ENCODE measurements at places on chromosomes 7 and 10.
A peak's percentile ranks its signal among the peaks of the same experiment; 100 is the strongest.

DNA sequence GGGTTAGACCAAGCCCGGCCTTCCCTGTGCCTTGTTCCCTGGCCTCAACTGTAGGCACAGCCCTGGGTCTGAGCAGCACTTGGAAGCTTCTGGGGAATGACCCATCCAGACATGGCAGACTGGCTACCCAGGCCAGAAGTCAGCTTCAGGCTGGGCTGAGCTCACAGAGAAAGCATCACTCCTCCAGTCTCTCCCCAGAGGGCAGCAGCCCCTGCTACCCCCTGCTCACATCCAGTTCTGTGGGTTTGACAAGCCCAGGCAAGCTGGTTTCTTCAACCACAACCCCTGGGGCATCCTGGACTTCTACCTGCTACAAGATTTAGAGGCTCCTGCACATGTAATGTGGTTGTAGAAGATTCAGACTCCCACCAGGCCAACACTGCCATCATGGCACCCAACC, 9.0 kb downstream of the C10orf71 start:
- no peak for DNase-seq

DNA sequence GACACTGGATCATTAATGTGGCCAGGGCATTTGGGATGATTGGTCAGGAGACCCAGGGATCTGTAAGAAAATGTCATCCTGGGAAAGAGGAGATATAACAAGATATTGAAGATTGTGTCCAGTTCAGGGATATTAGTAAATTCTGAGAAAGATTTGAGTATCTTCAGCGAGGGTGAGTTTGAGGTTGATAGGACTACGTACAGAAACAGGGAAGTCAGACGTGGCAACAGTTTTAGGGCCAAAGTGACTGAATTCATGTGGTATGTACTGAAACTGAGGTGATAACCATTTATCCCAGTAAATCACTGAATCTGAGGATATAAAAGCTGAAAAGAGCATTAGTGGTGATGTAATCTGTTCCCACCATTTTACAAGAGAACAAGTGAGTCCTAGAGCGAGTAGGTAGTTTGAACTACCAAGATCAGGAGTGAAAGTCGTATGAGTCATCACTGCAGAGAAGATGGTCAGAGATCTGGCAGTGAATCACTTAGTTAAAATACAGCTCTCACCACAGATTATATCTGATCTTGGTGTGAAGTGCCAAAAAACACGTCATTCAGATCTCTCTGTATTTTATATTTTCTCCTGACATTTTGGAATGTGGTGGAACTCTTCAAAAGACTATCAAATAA, 220.5 kb downstream of the CDK14 start:
- no peak for DNase-seq

GRCh38 chr7:54778166-54778565, 19.2 kb upstream of the SEC61G start:
- no peak for DNase-seq

GRCh38 chr7:140684066-140684950, 11.6 kb downstream of the ADCK2 start:
- no peak for DNase-seq

DNA sequence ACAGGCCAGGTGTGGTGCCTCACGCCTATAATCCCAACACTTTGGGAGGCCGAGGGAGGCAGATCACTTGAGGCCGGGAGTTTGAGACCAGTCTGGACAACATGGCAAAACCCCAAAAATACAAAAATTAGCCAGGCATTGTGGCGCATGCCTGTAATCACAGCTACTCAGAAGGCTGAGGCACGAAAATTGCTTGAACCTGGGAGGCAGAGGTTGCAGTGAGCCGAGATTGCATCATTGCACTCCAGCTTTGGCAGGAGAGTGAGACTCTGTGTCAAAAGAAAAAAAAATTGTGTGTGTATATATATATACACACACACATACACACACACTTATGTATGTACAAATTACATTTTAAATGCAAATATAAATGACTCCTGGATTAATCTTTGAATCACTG, 76.8 kb upstream of the LRRN3 start:
- no peak for DNase-seq

DNA sequence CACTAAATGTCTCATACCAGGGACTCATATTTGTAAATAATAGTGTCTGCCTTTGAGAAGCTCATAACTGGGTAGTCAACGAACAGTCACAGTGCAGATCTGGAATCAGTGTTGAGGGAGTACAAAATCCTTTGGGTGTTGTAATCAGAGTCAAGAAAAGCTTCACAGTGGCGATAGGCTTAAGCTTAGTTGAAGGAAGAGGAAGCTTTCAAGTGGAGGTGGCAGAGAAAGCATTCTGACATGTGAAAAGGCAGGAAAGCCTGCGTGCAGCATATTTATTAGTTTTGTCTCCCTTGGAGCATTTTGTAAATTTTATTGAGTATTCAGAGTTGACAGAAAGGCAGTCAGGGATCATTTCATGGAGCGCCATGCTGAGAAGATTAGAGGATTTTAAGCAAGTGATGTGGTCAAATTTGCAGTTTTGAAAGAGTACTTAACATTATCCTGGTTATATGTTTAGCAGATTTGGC, 104.9 kb downstream of the ADK start:
- peak; percentile 35 for DNase-seq

DNA sequence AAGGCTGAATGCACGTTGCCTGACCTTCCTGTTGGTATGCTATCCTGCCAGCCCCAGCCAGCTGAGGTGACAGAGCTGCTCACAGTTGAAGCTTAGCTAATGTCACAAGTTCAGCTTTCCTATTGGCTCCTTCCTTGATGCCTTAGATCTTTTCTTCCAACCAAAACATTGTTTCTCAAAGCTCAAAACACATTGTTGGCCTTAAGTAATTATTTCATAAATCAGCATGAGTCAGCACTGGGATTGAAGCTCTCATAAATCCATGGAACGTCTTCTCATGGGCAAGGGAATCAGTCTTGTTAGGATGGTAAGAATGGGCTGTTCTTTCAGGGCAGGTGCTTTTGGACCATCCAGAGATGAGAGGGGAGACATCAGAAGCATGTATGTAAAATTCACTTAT, 128.1 kb upstream of the SAMD8 start:
- DNase-seq: no peak

- no peak for DNase-seq
These were observed 251.6 kb downstream of the DIP2C start for GRCh38 chr10:437698-438490.

DNA sequence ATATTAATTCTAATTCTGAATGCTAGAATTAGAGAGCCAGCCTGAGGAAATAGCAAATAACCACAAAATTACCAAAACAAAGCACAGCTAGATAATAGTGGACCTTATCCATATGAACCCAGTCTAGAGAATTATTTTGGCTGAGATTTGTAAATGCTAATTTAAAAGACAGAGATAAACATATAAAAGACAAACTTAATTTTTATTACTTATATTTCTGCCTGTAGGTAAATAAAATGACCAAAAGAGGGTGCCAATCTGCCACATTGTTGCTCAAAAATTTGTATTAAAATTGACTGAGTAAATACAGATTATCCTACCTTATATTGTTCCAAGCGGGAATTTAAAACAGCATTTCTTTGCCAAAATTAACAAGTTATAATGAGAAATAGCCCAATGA, 20.2 kb downstream of the RTKN2 start:
- DNase-seq: no peak

GRCh38 chr7:28725911-28726310, 232.2 kb downstream of the TRIL start:
- DNase-seq: no peak

GRCh38 chr10:113987805-113988204, 55.9 kb upstream of the ADRB1 start:
- no peak for DNase-seq

GRCh38 chr7:106774768-106775551, 90.1 kb upstream of the PIK3CG start:
- no peak for DNase-seq

DNA sequence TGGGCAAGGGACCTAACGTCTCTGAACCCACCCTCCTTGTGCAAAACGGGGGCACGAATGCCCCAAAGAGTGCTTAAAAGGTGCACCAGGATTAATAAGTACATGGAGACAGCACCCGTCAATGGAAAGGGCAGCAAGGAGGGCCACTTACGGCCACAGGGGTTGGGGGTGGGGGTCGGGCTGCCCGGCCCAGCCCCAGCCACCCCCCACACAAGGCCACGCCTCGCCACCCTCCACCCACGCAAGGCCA, 213.4 kb downstream of the MAD1L1 start:
- DNase-seq: no peak

DNA sequence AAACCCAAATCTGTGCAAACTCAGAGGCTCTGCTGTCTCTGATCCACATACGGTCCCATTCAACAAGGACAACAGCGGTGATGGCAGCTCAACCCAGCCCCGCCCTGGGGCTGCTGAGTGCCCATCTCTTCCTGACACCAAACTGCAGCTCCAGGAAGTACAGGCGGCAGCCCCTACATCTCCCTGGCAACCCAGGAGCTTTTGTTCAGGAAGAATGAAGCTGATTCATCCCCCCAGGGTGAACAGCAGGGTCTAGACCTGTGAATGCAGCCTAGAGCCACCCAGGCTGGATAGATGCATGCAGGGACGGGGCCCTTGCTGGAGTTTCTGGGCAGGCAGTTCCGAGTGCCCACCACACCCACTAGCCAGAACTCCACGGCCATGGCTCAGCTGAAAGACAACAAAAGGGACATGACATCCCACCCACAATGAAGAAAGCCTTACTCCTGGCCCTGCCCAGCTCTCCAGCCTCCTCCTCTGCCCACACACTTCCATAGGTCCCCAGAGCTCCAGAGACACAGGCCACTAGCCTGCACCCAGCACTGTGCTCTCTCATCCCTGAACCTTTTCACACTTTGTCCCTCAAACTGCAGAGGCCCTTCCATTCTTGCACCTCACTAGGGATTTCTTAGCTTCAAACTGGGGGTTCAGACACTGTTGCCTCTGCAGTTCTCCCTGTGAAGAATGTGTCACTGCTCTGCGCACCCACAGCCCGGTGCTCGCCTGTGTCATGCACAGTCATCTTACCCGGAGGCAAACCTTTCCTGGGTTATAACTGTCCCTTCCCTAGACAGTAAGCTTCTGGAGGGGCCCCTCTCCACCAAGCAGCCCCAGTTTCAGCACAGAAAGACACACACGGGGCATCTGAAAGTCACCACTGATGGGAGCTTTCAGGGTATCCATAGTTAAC, 99.1 kb downstream of the GRID1 start:
- peak; percentile 37 for DNase-seq

DNA sequence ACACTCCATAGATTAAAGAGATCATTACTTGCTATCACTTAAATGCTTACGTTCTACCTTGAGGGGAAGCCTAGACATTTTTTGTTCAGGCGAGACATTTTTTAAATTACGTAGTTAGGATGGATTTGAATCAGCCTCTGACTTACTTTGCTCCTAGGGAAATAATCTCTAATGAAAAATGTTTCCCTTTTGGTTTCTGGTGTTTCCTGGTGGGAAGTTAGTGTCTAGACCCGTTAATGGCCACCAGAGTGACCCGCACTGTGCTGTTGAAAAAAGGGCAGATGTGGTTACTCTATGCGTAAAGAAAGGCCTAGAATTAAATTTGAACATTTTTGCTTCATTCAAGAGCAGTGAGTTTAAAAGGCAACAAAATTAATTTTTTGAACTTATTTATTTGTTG, 3.8 kb downstream of the ZNF365 start:
- no peak for DNase-seq

DNA sequence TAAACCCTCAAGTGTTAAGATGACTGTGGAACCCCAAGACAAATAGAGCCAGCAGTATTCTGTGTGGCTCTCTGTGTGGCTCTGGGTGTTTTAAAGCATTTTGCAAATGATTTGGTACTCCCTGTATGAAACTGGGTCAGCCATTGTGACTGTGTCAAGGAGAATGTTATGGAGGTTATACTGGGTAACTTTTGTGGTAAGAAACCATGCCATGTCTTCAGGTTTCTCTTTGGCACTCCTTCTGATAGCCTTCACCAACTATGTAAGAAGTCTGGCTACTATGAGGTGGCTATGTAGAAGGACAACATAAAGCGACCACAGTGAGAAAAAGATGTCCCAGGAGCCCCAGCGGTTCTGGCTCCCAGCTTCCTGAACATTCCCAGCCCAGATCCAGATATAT, 226.6 kb upstream of the RHOBTB1 start:
- DNase-seq: no peak

DNA sequence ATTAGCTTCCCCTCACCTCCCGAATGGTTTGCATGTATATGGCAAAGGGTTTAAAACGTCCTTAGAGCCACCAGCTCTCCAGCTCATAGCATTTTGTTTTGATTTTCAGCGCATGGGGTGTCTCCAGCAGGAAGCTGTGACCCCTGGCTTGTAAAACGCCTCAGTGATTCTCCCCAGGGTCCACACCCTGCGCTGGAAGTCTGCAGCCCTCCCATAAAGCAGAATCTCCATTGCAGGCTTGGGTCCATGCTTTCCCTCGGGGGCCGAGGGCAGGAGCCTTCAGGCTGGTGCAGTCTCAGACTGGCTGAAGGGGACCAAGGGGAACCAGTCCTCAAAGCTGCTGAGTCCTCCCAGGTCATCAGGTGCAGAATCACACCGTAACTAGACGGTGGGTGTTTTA, 109.7 kb downstream of the VIPR2 start:
- DNase-seq: no peak

GRCh38 chr10:119680050-119680449, 28.9 kb downstream of the BAG3 start:
- no peak for DNase-seq

DNA sequence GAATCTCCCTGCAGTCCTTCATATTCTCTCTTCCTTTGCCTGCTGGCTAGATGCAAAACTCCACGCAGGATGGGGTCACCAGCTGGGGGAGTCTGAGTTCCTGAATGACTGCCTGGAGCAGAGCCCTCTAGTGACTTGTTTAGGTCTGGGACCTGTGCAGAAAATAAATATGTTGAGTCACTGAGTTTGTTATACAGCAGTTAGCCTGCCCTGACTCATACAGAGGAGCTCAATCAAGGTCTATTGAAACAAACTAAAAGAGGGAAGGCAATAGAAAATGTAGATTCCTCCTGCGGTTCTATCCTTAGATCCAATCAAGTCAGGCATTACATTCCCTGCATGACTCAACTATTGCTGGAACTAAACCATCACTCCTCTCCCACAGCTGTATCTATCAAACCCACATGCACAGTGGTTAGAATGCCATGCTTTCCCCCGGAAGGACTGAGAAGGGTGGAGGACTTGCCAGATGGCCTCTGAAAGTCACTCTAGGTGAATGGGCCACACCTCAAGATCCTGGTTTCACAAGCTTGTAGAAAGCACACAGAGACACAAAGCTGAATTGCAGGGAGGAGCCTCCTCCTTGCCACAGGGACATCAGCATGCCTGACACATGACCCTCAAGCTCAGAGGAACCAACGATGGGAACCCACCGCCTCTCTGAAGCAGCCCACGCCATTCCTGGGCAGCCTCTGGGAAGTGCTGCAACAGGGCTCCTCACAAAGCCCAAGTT, 73.9 kb downstream of the SH3PXD2A start:
- DNase-seq: peak; percentile 33

GRCh38 chr10:14009371-14010100, 321.2 kb downstream of the FRMD4A start:
- no peak for DNase-seq

DNA sequence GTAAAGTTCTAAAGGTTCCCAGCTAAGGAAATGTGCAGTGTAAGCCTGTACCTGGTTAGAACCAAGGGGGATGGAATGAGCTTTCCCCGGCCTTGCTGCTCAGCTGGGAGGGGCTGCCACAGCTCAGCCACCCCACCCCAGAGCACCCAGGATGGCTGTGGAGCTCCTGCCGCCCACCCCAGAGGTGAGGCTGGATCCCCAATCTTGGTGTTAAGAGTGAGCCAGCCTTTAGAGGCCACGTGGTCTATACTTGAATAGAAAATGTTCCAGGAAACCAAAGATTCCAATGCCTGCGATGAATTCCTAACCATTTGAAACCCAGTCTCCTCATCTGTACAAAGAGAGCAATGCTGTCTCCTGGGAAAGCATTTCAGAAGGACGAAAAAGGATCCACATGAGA, 16.5 kb downstream of the DIP2C start:
- no peak for DNase-seq

Data from neural progenitor cell (in vitro differentiated cells).